ENCODE measurements at places on chromosomes 1 and 21. TPM values are rescaled to one million over a fixed set of nuclear protein-coding genes. Genes with fewer than 3 reads are reported as not detected.
A peak's percentile ranks its signal among the peaks of the same experiment; 100 is the strongest.

RIPPLY3 gene
- not detected for total RNA-seq

NBPF4 gene
- total RNA-seq = not detected

RAD54L gene
- total RNA-seq = 8.1 TPM

TCP10L gene
- not detected for total RNA-seq

DNA sequence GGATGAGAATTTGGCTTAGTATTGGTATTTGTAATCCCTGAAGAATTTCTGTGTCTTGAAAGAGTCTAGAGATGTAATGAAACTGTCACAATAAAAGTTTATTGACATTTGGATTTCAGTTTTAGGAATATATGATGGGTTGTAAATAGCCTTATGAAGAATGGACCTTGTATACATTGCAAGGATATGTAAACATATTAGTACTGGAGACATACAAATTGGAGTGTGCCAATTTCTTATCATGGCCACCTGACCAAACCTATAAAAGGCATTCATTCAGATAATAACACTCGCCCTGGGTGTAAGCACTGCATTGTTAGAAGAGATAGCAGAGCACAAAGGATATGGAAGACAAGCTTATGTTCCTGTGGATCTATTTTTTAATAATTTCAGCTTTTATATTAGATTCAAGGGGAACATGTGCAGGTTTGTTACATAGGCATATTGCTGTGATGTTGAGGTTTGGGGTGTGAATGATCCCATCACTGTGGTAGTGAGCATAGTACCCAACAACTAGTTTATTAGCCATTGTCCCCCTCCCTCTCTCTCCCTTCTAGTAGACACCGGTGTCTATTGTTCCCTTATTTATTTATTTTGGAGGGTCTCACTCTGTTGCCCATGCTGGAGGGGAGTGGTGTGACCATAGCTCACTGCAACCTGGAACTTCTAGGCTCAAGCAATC, 8.6 kb downstream of the S1PR1 start:
- no peak for DNase-seq
- no peaks in the 10 kb centered on the region for H3K36me3 ChIP-seq
- no peak overlapping the region for H3K4me3 ChIP-seq
- no peak overlapping the region for H3K27ac ChIP-seq
- H3K4me1 ChIP-seq = no peaks in the 10 kb centered on the region

DNA sequence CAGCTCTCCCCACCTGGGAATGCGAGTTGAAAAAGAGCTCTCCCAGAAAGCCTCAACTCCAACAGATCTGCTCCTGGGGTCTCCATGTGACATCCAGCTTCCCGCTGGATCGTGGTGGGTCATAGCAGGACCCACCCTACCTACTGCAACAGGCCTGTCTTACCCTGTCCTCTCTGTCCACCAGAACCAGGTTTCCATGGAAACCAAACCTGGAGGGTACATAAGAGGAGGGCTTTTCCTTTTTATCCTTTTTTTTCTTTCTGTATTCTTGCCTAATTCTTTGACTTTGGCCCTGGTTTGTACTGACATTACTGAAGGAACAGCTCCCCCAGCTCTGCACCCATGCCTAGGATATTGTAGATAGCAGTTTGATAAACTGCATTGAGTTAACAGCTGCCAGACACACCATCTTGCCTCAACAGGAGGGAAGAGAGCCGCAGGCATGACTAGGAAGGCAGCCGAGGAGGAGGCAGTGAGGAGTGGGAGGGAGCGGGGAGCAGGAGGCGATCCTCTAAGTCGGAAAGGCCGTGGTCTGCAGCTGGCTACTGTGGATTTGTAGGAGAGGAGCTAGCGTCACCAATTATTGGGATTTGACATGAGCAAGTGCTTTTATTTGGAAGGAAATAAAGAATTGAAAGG, 9.7 kb upstream of the FMOD start:
- H3K4me1 ChIP-seq = peaks cover 18% of the 10 kb centered on the region
- no peak for DNase-seq
- no peaks in the 10 kb centered on the region for H3K27me3 ChIP-seq

DNA sequence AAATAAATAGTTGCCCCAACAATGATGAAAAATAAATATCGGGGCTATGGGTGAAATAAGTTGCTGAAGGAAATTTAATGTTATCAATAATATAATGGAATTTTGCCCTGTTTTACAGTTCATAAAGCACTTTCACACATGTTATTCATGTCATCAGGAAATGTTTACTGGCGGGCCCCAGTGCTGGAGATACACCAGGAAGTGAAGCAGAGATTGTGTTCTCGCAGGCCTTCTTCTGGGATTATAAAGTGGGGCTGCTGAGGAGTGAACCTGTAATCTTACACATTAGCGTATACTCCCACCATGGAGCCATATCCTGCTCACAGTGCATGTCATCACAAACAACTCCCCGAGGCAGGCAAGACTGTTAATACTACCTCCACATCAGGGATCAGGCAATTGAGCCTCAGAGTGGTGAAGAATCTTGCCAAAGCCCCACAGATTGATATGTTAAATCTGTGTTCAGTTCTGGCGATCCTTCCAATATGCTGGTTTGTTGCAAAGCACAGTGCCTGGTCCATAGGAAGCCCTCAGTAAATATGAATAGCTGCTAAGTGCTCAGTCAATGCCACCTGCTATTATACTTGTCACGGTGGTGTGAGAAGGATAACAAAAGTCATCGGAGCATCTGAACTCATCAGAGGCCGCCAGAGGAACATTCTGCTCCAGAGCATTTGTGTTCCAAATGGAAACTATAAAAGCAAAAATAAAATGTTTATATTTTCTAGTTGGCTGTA, 104.4 kb upstream of the UBE2U start:
- peaks cover 11% of the 10 kb centered on the region for H3K4me1 ChIP-seq
- no peak overlapping the region for H3K27ac ChIP-seq
- DNase-seq = no peak
- no peaks in the 10 kb centered on the region for H3K36me3 ChIP-seq

- no peak overlapping the region for H3K27ac ChIP-seq
- DNase-seq = no peak
- H3K4me1 ChIP-seq = no peaks in the 10 kb centered on the region
- H3K36me3 ChIP-seq = no peaks in the 10 kb centered on the region
Measured at GRCh38 chr1:110746644-110747259, 72.0 kb upstream of the KCNA3 start.

DNA sequence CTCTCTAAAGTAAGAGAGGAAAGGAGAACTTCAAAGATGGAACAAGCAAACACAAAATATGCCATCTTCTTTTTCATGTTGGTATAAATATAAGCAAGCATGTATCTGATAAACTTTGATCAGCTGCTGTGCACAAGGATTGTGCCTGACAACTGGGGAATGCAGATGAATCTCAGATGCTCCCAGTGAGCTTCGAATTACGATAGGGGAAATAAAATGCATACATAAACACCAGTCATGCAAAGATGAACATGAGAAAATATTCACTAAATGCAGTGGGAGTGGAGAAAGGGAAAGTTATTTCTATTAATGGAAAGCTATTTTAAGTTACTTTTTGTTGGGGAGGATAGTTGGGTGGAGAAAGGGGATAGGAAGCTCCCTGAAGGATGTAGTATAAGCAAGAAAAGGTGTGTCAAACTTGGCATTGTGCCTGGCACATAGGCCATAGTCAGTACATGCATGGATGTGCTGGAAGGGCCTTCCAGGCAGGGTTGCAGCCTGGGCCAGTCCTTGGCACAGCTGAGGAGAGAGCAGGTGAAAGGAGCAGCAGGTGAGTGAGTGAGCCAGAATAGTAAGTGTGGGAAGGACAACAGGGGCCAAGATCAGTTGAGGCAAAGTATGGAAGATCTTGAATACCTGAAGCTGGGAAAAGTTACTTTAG, 57.8 kb upstream of the PGD start:
- H3K27me3 ChIP-seq = no peaks in the 10 kb centered on the region
- H3K4me3 ChIP-seq = no peak overlapping the region
- no peak for DNase-seq
- no peak overlapping the region for H3K27ac ChIP-seq
- H3K4me1 ChIP-seq = no peaks in the 10 kb centered on the region
- no peaks in the 10 kb centered on the region for H3K36me3 ChIP-seq

DNA sequence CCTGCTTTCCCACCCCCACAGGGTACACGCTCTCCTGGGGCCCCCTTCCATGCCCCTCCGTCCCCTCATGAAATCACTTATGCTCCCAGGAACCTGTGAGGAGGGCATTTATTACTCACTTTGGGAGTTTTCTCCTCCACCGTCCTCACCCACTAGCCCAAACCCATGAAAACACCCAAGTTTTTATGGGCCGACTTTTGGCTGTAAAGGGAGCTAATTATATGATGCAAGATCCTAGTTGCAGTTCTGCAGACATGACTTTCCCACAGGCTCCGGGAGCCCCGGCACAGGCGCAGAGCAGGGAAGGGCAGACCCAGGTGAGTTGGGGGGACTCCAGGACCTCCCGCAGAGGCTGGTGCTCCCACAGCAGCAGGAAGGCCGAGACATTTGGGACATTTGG, 29.7 kb downstream of the EPHA2 start:
- no peak for DNase-seq
- no peaks in the 10 kb centered on the region for H3K27me3 ChIP-seq
- peak overlapping the region; percentile 60 for H3K27ac ChIP-seq
- no peak overlapping the region for H3K4me3 ChIP-seq

GRCh38 chr1:198529414-198529813, 11.1 kb downstream of the ATP6V1G3 start:
- no peaks in the 10 kb centered on the region for H3K36me3 ChIP-seq
- H3K4me1 ChIP-seq = no peaks in the 10 kb centered on the region
- H3K27me3 ChIP-seq = no peaks in the 10 kb centered on the region
- no peak overlapping the region for H3K27ac ChIP-seq
- no peak overlapping the region for H3K4me3 ChIP-seq

- H3K36me3 ChIP-seq = no peaks in the 10 kb centered on the region
- DNase-seq = no peak
- H3K27me3 ChIP-seq = no peaks in the 10 kb centered on the region
- H3K4me1 ChIP-seq = no peaks in the 10 kb centered on the region
Measured at GRCh38 chr1:192067360-192067759, 90.9 kb upstream of the RGS18 start.

- DNase-seq = no peak
- no peaks in the 10 kb centered on the region for H3K36me3 ChIP-seq
- no peak overlapping the region for H3K27ac ChIP-seq
- H3K27me3 ChIP-seq = no peaks in the 10 kb centered on the region
Measured at GRCh38 chr1:41515131-41515678, 30.7 kb upstream of the EDN2 start.

GRCh38 chr1:70907563-70908310, 139.9 kb downstream of the PTGER3 start:
- no peak overlapping the region for H3K27ac ChIP-seq
- no peak for DNase-seq
- H3K27me3 ChIP-seq = no peaks in the 10 kb centered on the region
- H3K4me1 ChIP-seq = no peaks in the 10 kb centered on the region

- H3K27me3 ChIP-seq = no peaks in the 10 kb centered on the region
- no peaks in the 10 kb centered on the region for H3K36me3 ChIP-seq
- peak overlapping the region; percentile 9 for H3K4me3 ChIP-seq
- peak overlapping the region; percentile 19 for H3K27ac ChIP-seq
- H3K4me1 ChIP-seq = peaks cover 11% of the 10 kb centered on the region
- no peak for DNase-seq
Measured at GRCh38 chr1:178871551-178872320, 859 bp upstream of the ANGPTL1 start.

DNA sequence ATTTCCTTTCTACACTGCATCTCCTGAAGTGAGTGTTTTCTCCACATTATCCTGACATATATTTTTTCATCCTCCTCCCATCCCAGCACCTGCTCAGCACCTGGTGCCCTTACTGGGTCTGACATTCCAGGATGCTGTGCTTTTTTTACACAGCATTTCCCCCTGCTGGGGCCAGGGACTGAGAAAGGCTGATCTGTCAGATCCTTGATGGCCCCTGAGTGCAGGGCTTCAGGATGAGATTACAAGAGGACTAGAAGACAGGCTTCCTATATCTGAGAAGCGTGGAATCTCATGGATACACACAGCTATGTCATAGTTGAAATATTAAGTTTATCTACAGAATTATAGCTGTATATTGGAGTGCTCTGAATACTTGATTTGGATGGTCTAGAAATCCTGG, 24.4 kb downstream of the RCAN1 start:
- DNase-seq = no peak
- H3K27me3 ChIP-seq = no peaks in the 10 kb centered on the region
- H3K4me3 ChIP-seq = no peak overlapping the region

DNA sequence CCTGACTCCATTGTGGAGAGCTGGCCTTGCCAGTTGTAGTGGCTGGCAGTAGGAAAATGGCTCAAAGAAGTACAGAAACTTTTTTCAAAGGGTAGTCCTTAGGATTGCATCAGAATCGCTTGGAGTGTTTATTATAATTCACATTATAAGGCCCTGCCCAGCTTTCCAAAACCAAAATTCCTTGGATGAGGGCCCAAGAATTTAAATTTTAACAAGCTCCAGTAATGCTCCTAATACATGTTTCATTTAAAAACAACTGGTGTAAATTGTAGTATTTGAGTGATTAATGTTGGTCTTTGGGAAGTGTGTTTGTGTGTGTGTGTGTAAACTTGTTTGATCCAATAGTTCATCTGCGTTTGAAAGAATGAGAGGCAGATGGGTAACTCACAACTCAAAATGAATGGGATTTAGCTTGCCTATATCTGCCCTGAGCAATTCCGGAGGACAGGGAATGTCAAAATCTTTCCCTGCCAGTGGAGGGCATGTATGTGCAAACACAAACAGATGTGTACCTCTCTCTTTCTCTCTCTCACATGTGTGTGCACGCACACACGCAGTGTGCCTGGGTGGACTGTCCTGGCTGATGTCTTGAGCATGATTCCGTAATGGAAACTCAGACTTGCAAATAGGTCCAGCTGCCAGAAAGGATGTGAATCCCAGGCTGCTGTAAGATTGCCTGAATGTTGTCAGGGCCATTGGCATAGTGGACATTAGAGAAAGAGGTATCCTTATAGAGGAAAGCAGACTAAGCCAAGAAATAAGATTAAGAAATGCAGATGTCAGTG, 293.1 kb downstream of the LMX1A start:
- peaks cover 10% of the 10 kb centered on the region for H3K4me1 ChIP-seq
- no peak overlapping the region for H3K27ac ChIP-seq
- peak; percentile 55 for DNase-seq
- no peaks in the 10 kb centered on the region for H3K36me3 ChIP-seq
- no peaks in the 10 kb centered on the region for H3K27me3 ChIP-seq

DNA sequence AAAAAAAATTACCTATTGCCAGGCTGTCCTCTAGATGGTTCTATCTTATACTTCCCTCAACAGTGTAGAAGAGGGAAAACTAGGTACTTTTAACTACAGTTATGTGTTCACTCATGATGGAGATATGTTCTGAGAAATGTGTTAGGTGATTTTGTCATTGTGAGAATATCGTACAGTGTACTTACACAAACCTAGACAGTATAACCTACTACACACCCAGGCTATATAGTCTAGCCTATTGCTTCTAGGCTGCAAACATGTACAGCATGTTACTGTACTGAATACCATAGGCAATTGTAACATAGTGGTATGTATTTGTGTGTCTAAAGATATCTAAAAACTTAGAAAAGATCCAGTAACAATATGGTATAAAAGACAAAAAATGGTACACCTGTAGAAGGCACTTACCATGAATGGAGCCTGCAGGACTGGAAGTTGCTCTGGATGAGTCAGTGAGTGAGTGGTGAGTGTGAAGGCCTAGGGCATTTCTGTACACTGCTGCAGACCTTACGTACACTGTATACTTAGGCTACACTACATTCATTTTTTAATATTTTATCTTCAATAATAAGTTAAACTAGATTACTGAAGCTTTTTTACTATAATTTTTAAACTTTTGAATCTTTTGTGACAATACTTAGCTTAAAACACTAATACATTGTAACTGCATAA, 13.2 kb downstream of the MGST3 start:
- H3K36me3 ChIP-seq = no peaks in the 10 kb centered on the region
- H3K27me3 ChIP-seq = no peaks in the 10 kb centered on the region
- peaks cover 51% of the 10 kb centered on the region for H3K4me1 ChIP-seq
- no peak overlapping the region for H3K27ac ChIP-seq
- H3K4me3 ChIP-seq = no peak overlapping the region

All from vagina (tissue), 2 donors.